ENCODE measurements at places on chromosomes 16 and 17.
A peak's percentile ranks its signal among the peaks of the same experiment; 100 is the strongest.

DNA sequence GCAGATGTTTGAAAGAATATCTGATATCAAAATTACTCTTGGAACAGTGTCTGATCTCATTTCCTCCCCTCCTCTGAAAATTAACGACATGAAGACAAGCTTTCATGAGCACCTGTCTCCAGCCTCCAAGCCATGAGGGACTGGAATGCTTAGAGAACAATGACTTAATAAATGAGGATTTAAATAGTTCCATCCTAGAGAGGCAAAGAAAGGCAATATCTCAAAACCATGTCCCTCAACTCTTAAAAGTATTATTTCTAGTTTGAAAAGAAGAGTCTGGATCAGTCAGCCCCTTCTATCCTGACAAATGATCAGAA is 137.5 kb downstream of the ANKFN1 start:
- DNase-seq, result no peak

- DNase-seq, result no peak
Observed at GRCh38 chr16:1206326-1206725, 18.7 kb downstream of the TPSG1 start.

- peak; percentile 64 for DNase-seq
Observed at GRCh38 chr16:70523743-70524398, at the start of gene SF3B3. TSS of gene SF3B3 (plus strand) at chr16:70523816. CDS start at chr16:70526657, 2,841 bp downstream.

- peak; percentile 74 for DNase-seq
Observed at GRCh38 chr16:86777381-86777946, 199.1 kb downstream of the FOXL1 start.

DNA sequence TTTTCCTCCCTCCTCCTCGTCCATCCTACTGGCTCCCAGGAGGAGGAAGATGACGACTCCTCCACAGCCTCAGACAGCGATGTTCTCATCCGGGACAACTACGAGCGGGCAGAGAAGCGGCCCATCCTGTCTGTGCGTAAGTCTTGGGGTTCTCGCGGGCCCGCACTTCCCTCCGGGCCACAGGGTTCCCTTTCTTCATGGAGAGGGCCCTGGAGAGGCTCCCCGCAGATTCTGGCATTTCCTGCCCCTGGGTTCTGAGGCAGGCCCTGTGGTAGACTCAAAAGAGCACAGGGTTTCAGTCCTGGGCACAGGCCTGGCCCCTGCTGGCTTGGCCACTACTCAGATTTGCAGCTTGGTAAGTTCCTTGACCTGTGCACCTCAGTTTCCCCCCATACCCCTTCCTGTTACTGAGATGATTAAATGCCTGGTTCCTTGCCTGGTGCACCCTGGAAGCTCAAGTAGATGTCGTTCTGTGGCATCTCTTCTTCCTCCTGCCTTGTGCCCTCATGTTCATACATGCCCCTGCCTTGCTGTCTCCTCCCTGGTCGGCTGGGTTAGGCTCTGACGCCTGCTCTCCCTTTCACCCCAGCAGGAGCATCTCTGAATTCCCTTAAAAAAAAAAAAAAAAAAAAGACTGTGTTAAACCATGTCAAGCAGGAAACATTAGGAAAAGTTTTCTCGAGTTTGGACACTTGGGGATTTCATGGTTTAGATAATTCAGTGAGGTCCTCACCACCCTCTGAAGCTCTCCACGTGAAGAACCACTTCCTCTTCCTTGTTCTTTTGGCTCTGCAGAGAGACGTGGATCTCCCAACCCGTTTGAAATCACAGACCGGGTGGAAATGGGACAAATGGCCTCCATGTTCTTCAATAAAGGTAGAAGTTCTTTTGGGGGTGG is 14.3 kb upstream of the NAT9 start:
- no peak for DNase-seq

DNA sequence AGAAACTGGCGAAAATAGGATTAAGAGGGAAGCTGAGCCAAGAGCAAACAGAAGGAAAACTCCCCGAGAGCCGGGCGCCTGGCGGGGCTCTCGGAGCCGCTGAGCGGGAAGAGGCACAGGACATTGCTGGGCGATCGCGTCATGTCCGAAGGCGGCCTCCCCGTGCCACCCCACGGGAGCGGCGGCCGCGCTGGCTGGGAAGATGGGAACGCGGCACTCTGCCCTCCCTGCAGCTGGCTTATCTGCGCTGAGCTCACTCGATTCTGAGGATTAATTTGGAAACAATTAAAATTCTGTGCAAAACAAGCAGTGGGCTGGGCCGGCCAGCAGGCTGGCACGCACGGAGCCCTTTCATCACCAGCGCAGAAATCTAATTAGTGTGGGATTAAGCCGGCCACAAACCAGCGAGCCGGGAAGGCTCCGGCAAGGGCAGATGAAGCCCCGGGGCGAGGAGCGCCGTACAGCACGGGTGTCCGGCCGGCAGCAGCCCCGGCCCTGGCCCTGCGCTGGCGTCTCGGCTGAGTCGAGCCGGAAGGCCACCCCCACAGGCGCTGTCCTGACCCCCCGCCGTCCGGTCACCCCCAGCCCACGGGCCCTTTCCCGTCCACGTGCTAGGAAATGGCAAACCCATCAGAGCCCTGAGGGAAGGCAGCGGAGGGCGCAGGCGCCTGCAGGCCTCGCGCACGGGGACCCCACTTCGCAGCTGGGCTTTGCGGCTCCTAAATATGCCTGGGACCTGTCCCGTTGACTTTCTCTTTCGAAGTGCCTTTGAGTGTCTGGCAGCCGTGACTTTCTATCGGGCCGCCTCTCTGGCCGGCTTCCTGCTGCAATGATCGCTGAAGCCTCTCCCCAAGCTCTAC is 37.9 kb downstream of the SOX8 start:
- peak; percentile 73 for DNase-seq

- no peak for DNase-seq
Observed at GRCh38 chr16:86895606-86896005, 317.3 kb downstream of the FOXL1 start.

- no peak for DNase-seq
Observed at GRCh38 chr16:73190256-73190655, 142.3 kb upstream of the ZFHX3 start.

- no peak for DNase-seq
Observed at GRCh38 chr17:10111907-10112452, 86.4 kb downstream of the GAS7 start.

All from fibroblast of gingiva (primary cell).